ENCODE measurements at places on chromosomes 6 and 20. TPM values are rescaled to one million over a fixed set of nuclear protein-coding genes. Genes with fewer than 3 reads are reported as not detected.
A peak's percentile ranks its signal among the peaks of the same experiment; 100 is the strongest.

Gene FAXC
- total RNA-seq: 3.6 TPM

DNA sequence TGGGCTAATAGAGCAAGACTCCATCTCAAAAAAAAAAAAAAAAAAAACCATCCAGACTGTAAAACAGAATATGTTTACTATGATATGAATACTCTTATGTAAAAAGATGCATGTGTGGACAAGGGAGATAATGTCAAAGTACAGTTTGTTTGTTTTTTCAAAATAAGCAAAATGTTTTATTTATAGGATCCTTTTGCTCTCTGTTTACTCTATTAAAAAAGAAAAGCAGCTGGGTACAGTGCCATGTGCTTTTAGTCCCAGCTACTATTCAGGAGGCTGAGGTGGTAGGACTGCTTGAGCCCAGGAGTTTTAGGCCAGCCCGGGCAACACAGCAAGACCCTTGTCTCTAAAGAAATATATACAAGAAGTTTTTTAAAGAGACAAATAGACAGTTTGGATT lies 38.1 kb downstream of the UQCC1 start:
- no peak for DNase-seq

DNA sequence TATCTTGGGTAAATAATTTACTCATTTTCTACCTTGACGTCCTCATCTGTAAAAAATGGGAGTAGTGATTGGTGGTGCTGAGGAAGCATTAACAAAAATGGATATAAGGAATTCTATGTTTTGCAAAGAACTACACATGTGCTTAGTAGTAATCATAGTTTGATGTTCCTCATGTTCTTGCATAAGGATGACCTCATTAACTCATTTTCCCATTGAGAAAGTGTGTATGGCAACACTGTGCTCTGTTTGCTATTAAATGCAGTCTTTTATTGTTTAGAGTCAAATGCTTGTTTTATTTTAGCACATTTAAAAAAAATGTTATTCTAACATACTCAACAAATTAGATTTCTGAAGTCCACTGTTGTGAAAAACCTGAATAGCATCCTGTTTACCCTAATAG lies 211.2 kb upstream of the RSPO3 start:
- no peak for DNase-seq

- DNase-seq: no peak
Measured at GRCh38 chr6:167341665-167342655, 17.1 kb downstream of the TTLL2 start.

Gene DOK5
- total RNA-seq: 5.7 TPM

DNA sequence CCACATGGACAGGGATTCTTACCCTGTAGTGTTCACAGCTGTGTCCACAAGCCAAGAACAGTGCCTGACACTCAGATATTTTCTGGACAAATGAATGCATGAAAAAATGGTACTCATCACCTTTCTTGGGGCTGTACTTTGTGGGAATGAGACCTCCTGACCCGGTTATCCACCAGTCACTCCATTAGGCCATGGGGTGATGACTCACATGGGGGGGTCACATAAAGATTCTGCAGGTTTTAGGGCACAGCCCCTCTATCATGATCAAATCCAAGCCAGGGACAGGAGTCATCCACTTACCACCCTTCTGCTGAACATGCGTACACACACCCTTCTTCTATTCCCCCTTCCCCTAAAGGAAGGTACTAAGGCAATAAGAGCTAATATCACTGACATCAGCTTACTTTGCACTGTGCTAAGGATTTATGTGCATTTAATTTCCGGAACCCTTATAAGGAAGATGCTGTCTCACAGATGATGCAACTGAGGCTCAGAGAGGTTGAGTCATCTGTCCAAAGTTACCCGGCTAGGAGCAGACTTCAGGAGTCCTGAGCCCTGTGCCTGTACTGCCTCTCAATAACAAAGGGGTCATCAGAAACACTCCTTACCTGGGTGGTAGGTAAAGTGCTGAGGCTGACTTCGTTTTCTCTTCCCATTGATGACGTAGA lies 107.8 kb downstream of the NFATC2 start:
- no peak for DNase-seq

GRCh38 chr6:86937219-86938079 lies at the start of gene HTR1E:
Gene HTR1E, plus strand, starts transcription at chr6:86937528. Its CDS starts 77,807 bp downstream, at chr6:87015335.
- DNase-seq: peak; percentile 36

GRCh38 chr6:43729537-43729936 lies 40.5 kb upstream of the VEGFA start:
- no peak for DNase-seq

Gene HLA-F
- 1.6 TPM for total RNA-seq

Gene HLA-G
- total RNA-seq: not detected

DNA sequence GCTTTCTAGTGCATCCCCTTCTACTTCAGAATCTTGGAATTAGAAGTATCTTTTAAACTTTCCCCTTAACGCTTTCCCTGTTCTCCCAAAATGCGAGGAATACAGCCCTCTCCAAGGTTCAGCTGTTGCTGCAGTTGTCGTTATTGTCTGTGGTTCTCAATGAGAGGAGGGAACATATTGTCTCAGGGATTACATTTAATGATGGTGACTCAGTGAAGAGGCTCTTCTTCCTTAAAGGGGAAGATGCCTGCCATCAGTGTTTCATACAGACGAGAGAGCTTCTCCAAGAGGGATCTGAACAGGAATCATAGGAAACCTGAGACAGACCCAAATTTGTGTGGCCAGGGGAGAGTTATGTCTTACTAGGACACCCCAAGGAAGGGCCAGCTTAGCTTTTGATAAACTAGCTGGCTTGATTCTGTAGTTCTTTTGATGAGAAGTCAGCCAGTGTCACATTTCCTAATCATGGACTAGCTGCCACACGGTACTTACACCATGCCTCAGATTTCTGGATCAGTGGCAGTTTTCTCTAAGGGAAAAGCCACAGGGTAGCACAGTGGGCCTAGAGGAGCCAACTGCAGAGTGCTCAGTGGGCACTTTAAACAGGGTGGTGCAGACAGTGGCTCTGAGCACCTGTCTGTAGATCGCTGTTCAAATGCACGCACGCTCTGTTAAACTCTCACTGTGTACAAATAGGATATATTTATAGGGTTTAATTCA lies 59.7 kb upstream of the TMEM181 start:
- no peak for DNase-seq

DNA sequence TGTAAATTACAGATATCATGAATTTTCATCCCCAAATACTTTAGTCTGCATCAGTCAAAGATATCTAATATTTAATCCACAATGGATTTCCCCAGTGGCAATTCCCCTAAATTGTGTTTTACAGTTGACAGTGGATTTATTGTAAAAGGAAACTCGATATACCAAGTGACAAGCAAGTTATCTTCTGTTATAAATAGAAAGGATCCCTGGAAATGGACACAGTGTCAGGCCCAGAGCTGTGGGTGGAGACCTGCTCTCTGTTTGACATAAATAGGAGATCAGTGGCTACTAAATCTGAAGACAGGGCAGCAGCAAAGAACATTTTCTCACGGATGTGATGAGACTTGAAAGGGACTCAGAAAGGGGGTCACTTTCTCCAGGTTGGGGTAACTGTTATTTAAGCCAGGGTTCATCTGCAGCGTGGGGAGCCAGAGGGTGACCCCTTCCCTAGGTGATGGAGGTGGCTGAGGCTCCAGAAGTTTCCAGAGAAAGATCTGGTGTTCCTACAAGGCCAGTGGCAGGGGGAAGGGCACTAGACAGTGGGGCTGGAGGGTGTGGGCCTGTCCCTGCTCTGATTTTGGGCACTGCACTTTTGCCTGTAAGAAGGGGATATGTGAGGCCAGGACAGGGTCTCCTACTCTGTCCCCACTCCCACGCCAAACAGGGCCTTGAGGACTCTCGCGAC lies 12.3 kb upstream of the FAM110A start:
- no peak for DNase-seq

Gene PI16
- total RNA-seq: not detected

Gene MOG
- not detected for total RNA-seq

Gene CGA
- not detected for total RNA-seq

- no peak for DNase-seq
Measured at GRCh38 chr6:149900620-149901443, 2.9 kb upstream of the RAET1E start.

DNA sequence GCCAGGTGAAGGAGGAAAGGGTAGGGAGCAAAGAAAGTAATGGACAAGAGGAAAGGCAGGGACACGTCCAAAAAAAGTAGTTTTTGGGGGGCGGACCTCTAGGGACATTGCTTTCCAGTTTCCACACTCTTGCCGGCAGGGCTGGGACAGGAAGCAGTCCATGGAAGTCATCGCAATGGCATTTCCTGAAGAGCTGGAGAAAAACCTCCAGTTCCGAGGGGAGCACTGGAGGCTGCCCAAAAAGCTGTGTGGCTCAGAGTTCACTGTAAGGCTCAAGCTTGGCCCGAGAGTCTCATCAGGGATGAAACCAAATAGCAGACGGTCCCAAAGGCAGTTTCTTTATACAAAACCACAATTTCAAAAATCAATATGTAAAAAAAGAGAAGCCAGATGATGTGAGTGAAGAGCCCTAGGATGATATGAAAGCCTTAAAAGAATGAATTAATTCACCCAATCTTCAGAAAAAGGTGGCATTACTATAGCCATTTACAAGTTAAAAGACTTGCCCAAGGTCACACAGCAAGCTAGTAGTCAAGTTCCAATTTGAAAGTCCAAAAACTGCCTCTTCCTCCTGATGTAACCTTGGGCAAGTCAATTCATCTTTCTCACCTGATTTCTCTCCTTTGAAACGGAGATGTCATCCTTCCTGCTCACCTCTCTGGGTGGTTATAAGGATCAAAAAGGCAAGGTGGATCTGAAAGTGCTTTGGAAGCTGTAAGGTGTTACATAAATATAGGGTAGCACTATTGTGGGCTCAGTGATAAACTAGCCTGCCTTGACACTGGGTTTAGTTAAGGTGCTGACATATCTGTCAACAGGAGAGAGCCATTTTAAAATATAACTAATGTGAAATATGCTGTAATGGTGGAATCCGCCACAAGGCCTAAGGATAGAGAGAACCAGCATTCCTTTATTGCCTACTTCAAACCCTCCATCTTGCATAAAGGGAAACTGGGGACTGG lies 9.1 kb downstream of the BCL2L1 start:
- peak; percentile 78 for DNase-seq

GRCh38 chr6:129835691-129836090 lies 25.4 kb downstream of the TMEM244 start:
- DNase-seq: no peak

GRCh38 chr6:10310330-10310653 lies 104.6 kb downstream of the TFAP2A start:
- DNase-seq: no peak

DNA sequence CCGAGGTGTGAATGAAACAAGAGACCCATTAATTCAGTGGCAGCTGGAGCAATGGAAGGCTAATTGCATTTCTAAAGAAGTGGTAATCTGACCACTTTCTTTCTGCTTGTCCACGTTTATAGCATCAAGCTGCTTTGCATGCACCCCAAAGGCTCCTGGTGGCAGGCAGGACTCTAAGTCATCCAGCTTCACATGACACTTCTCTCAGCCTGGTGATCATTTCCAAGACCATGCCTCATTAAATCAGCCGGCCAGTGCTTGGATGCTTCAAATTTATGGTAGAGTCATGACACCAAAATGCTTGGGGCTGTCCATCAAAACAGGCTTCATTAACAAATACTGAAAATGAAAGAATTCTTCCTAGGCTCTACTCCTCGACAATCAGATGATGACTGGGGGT lies 614.9 kb downstream of the DOK5 start:
- no peak for DNase-seq

GRCh38 chr6:5746759-5747130 lies 260.0 kb downstream of the NRN1 start:
- DNase-seq: no peak

Gene OPN5
- total RNA-seq: not detected

Gene ADGRB3
- total RNA-seq: not detected

Gene SNRPB2
- 76.0 TPM for total RNA-seq

GRCh38 chr6:132749111-132749510 lies 8.6 kb downstream of the VNN2 start:
- DNase-seq: no peak

DNA sequence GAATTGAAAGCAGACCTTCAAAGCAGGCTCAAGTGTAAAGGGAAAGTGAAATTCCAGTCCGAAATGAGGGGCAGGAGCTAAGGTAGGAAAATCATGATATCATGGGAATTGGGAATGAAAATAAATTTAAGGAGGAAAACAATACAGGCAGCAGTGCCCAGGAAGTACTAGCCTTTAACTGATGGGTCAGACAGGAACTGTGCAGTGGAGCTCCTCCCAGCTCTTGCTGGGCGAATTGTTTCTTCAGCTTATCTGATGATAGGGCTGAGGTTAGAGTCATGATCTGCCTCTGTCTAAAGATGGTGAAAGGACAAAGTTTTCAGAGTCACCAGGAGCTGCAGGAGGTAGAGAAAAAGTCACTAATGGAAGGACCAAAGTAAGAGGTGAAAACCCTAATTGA lies 457.9 kb upstream of the PTCHD4 start:
- no peak for DNase-seq

- no peak for DNase-seq
Measured at GRCh38 chr20:63885264-63886053, 9.5 kb upstream of the DNAJC5 start.

DNA sequence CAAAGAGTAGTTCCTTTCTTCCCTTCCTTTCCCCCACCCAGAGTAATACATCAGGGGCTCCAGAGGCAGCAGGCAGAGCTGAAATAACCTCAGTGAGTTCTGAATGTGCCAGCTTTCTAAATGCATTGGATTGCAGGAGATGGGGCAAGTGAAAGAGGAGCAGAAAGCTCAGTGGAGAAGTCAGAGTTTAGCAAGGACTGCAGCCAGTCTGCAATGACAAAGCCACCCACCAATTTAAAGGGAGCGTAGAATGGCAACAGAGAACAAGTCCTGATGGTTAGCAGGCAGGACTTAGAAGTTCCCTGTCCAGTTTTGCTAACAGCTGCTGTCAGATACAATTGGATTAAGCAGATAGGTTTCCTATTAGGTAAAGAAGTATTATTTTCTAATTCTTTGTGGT lies 203.4 kb upstream of the RIN2 start:
- no peak for DNase-seq

- DNase-seq: no peak
Measured at GRCh38 chr6:80503660-80504059, 397.2 kb downstream of the BCKDHB start.

Gene ACTL10
- total RNA-seq: 0.62 TPM

Data from endothelial cell of umbilical vein (primary cell).